ENCODE measurements at places on chromosomes 12 and 14.
A peak's percentile ranks its signal among the peaks of the same experiment; 100 is the strongest.

- no peak overlapping the region for H3K27ac ChIP-seq
- no peaks in the 10 kb centered on the region for H3K4me1 ChIP-seq
- DNase-seq, result no peak
- H3K36me3 ChIP-seq, result peaks cover 20% of the 10 kb centered on the region
- H3K27me3 ChIP-seq, result no peaks in the 10 kb centered on the region
- H3K4me3 ChIP-seq, result no peak overlapping the region
Measured at GRCh38 chr12:110134691-110135411, 10.7 kb downstream of the IFT81 start.

DNA sequence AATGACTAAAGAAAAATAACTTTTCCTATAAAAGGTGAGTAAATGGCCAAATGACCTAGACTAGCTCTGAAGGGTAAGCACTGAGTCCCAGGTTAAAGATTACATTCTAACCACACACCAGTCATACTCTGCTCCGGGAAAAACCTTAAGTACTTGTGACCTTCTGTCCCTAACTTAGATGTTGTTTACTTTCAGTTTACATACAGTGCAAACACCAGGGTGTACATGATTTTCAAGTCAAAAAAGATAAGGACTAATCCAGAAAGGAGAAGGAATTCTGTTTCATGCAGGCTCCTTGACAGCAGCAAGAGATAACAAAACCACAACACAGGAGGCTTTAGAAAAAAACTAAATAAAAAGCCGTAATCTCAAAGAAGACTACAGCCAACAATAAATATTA, 174.2 kb downstream of the PPM1H start:
- no peak overlapping the region for H3K27ac ChIP-seq
- H3K4me3 ChIP-seq, result no peak overlapping the region
- no peaks in the 10 kb centered on the region for H3K36me3 ChIP-seq

DNA sequence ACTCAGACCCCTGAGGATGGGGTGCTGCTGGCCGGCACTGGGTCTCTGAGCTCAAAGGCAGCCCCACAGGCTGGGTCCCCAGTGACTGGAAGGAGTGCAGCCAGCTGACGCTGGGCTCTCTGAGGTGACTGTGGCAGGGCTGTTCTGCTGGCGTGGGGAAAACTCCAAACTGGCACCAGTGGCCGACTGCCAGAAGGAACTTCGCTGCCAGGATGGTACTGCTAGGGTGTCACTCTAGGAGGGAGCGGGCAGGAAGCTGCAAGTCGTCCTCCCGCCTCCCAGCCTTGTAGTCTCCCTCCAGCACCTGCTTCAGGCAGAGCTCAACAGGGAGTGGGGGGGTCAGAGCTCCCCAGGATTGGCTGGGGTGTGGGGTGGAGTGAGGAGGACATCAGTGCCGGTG, 41.3 kb downstream of the CDC42BPB start:
- H3K4me3 ChIP-seq, result no peak overlapping the region
- peaks cover 16% of the 10 kb centered on the region for H3K4me1 ChIP-seq
- no peak for DNase-seq
- H3K36me3 ChIP-seq, result no peaks in the 10 kb centered on the region

- no peaks in the 10 kb centered on the region for H3K36me3 ChIP-seq
- no peak overlapping the region for H3K27ac ChIP-seq
- peak overlapping the region; percentile 79 for H3K4me3 ChIP-seq
- peak; percentile 81 for DNase-seq
- H3K27me3 ChIP-seq, result peaks cover 75% of the 10 kb centered on the region
Measured at GRCh38 chr12:94148739-94149118, 352 bp downstream of the PLXNC1 start.

DNA sequence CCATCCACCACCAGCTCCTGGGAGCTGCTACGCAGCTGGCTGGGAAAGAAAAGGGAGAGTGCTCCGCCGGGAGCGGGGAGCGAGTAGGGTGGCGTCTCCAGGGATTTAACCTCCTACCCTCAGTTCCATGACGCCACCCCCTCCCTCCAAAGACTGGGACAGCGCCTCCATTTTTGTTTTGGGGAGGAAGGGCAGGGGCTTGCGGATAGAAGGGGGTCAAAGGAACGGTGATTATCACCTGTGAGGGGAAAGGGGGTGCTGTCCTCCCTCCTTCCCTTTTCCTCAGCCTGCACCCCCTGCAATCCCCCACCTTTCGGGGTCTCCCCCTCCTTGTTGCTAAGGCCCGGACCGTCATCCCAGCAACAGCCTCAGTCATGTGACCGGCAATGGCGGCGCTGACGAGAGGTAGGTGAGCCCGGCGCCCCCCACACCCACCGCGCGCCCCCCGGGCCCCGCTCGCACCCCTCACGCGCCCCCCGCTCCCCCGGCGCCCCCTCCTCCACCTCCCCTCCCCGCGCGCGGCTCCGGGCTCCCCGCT, at the start of gene DTX3:
Gene DTX3 (plus strand): TSS at position 371 of the 538 bp plus-strand sequence. CDS start 1,694 bp downstream, outside the sequence.
- no peak within 1 kb of the TSS for H3K27ac ChIP-seq
- H3K4me3 ChIP-seq, result peak within 1 kb of the TSS; percentile 98
- DNase-seq, result peak; percentile 66
- H3K4me1 ChIP-seq, result peaks cover 20% of the 10 kb centered on the region
- H3K27me3 ChIP-seq, result peaks cover 4% of the 10 kb centered on the region

- no peak for DNase-seq
- H3K36me3 ChIP-seq, result no peaks in the 10 kb centered on the region
- no peak overlapping the region for H3K4me3 ChIP-seq
- H3K27me3 ChIP-seq, result no peaks in the 10 kb centered on the region
- no peak overlapping the region for H3K27ac ChIP-seq
Measured at GRCh38 chr12:127412866-127413265, 854.1 kb upstream of the TMEM132C start.

- H3K4me3 ChIP-seq, result no peak overlapping the region
- no peak overlapping the region for H3K27ac ChIP-seq
- H3K36me3 ChIP-seq, result no peaks in the 10 kb centered on the region
- H3K27me3 ChIP-seq, result peaks cover 13% of the 10 kb centered on the region
Measured at GRCh38 chr14:37709419-37710195, 114.2 kb downstream of the TTC6 start.

DNA sequence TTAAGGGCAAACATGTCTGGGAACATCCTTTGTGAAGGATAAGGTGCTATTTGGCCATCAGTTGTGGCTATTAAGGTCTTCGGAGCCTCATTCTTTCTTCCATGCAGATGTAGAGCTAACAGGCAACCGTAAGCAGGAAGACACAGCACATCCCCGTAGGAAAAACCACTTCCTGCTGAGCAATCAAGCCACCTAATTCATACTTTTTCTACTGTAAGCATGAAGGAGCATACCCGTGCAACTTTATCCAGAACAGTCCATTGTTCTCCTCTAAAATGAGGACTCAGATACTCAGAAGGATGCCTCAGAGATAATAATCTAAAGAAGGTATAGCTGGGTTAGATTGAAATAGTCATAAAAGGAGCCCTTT, 232.0 kb downstream of the PPM1H start:
- peak overlapping the region; percentile 31 for H3K27ac ChIP-seq
- no peaks in the 10 kb centered on the region for H3K27me3 ChIP-seq

DNA sequence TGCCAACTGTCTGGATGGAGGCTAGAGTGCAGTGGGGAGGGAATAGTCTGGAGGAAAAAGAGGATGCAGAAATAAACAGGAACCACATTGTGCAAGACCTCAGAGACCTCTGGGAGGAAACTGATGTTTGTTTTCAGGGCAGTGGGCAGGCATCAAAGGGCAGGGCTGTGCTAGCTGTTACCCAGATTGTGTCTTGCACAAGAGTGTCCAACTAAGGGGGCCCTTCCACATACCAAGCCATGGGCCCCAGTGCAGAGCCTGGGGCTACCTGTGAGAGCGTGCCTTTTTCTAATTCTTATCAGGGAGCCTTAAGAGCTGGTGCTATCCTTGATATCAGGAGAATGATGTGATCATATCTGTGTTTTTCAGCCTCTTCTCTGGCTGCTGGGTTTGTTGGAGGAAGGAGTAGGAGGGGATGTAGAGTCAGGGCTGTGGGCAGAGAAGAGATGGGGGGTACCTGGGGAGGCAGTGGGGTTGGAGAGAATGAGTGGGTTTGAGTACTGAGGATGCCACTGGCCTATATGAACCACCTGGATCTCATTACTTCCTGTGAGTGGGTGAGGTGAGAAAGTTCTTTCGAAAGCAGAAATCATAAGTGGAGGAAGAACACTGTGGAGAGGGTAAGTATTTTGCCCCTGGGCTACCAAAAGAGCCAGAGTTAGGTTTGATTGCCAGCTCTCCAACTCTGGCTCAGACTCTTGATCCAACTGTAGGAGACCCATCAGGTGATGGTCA, 259.2 kb upstream of the CRY1 start:
- no peaks in the 10 kb centered on the region for H3K36me3 ChIP-seq
- no peak overlapping the region for H3K27ac ChIP-seq
- no peak overlapping the region for H3K4me3 ChIP-seq
- DNase-seq, result no peak

- DNase-seq, result no peak
- H3K27me3 ChIP-seq, result no peaks in the 10 kb centered on the region
- no peak overlapping the region for H3K27ac ChIP-seq
- peaks cover 5% of the 10 kb centered on the region for H3K4me1 ChIP-seq
- no peak overlapping the region for H3K4me3 ChIP-seq
Measured at GRCh38 chr12:109814600-109815150, 18.5 kb downstream of the TRPV4 start.

- no peaks in the 10 kb centered on the region for H3K27me3 ChIP-seq
- DNase-seq, result no peak
- H3K36me3 ChIP-seq, result no peaks in the 10 kb centered on the region
- H3K4me1 ChIP-seq, result peaks cover 22% of the 10 kb centered on the region
- no peak overlapping the region for H3K4me3 ChIP-seq
- H3K27ac ChIP-seq, result no peak overlapping the region
Measured at GRCh38 chr14:23564181-23564812, 3.3 kb downstream of the AP1G2 start.

- peaks cover 28% of the 10 kb centered on the region for H3K36me3 ChIP-seq
- no peak overlapping the region for H3K27ac ChIP-seq
- H3K27me3 ChIP-seq, result no peaks in the 10 kb centered on the region
- DNase-seq, result no peak
Measured at GRCh38 chr14:74064426-74064825, 19.8 kb downstream of the ALDH6A1 start.

DNA sequence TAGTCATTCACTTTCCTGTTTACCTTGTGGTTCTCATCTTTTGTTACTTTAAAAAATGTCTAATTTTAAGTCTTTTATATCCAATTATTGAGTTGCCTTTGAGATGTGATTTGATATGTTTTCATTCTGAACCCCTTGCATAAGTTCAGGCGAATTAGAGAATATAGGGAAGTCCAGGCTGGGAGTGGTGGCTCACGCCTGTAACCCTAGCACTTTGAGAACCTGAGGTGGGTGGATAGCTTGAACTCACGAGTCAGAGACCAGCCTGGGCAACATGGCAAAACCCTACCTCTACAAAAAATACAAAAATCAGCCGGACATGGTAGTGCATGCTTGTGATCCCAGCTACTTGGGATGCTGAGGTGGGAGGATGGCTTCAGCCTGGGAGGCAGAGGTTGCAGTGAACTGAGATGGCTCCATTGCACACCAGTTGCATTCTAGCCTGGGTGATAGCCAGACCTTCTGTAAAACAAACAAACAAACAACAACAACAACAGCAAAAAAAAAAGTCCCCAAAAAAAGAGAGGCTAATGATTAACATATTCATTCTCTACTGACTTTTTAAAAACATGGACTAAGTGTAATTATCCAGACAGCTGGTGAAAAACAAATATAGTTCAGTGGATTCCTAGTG, 451.1 kb upstream of the RGS6 start:
- H3K4me1 ChIP-seq, result peaks cover 14% of the 10 kb centered on the region
- no peak for DNase-seq
- no peak overlapping the region for H3K27ac ChIP-seq
- H3K4me3 ChIP-seq, result no peak overlapping the region
- H3K27me3 ChIP-seq, result no peaks in the 10 kb centered on the region

DNA sequence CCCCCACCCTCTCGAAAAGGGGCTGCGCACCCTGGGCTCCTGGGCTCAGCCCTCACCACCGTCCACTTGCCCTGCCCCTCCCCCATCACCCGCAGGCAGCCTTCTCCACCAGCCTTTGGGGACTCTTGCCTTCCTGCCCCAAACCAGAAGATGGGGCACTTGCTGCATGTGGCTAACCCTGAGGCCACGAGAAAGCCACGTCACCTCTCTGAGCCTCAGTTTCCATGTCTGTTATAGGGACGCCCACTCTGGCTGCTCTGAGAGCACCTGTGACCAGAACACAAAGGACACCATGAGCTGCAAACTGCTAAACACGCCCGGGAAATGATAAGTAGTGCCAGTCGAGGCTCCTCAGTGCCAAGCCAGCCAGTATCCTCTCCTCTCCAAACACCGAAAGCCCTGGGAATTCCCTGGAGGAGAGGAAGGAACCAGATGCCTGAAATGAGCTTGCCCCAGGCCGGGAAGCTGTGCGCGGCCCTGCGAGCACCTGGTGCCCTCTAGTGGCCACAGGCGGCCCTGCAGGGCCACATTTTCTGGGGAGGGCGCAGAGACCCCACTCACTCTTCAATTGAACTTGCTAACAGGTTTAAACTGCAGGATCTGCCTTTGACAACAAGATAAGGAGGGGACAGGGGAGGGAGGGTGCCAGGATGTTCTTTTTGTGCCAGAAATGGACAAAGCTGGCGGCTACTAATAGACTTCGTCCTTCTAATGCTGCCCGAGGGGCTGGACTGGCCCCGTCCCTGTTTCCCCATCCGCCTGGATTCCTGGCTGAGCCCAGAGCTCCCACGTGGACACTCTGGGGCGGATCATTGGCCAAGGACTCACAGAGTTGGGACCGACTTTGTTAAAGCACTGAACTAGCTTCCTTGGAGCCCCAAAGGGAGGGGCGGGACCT, 10.2 kb upstream of the SERPINA9 start:
- no peaks in the 10 kb centered on the region for H3K27me3 ChIP-seq
- DNase-seq, result peak; percentile 88
- H3K4me1 ChIP-seq, result peaks cover 11% of the 10 kb centered on the region
- H3K4me3 ChIP-seq, result peak overlapping the region; percentile 48

GRCh38 chr12:68368327-68368726, 36.2 kb upstream of the MDM1 start:
- no peak for DNase-seq
- H3K36me3 ChIP-seq, result no peaks in the 10 kb centered on the region
- H3K27me3 ChIP-seq, result no peaks in the 10 kb centered on the region
- H3K4me1 ChIP-seq, result peaks cover 8% of the 10 kb centered on the region

DNA sequence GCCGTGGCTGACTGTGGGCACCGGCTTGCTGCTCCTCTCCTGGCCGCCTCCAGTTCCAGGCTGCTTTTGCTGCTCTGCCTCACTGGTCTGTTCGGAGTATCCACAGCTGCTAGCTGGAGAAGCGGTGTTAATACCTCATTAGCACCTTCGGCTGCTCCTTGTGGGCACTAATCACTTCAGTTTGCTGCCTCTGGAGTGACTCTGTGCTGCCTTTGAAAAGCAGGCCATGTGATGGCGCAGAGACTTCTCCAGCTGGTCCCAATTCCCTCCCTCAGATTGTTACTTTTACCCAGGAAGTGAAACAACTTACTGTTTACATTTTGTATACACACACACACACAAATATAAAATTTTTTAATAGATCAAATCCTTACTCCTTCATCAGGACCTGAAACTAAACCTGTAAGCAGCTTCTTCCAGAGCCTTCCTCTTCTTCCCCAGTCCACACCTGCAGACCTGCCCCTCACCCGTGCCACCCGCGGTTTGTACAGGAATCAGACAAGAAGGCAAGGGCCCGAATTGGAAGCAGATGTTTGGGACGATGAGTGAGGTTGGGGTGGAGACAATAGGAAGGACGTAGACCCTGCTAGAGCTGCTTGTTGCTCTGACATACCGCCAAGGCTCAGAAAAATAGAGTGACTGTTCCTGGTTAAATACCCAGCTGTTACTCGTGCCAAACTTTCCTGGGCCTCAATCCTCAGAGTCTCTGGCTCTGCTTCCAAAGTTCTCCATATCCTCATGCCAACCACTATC, 41.5 kb upstream of the LTBP2 start:
- H3K27me3 ChIP-seq, result no peaks in the 10 kb centered on the region
- peak; percentile 47 for DNase-seq
- H3K4me3 ChIP-seq, result no peak overlapping the region
- H3K36me3 ChIP-seq, result no peaks in the 10 kb centered on the region
